ENCODE measurements at places on chromosomes 16 and 17.
A peak's percentile ranks its signal among the peaks of the same experiment; 100 is the strongest.

- no peak for DNase-seq
Observed at GRCh38 chr17:17044846-17045561, 2.7 kb downstream of the MPRIP start.

DNA sequence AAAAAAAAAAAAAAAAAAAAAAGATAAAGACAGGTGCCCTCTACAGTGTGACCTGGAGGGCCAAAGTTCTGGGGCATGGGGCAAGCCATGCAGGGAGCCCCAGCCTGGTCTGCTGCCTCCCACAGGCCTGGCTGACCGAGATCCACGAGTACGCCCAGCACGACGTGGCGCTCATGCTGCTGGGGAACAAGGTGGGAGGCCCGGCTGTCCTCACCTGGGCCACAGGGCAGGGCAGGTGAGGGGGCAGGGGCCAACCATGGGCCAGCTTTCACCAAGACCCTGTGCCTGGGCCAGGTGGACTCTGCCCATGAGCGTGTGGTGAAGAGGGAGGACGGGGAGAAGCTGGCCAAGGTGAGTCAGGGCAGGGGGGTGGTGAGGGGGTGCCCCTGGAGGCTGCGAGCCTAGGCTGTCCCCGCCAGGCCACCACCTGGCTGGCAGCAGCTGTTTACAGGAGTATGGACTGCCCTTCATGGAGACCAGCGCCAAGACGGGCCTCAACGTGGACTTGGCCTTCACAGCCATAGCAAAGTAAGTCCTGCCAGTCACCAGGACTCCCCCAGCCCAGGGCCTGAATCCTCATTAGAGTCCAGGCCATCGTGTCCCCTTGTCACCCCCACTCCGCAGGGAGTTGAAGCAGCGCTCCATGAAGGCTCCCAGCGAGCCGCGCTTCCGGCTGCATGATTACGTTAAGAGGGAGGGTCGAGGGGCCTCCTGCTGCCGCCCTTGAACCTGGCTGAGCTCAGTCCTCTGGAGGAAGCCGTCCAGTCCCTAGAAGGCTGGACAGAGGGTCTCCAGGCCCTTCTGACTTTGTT is 2.7 kb upstream of the TRAF7 start:
- DNase-seq = no peak

DNA sequence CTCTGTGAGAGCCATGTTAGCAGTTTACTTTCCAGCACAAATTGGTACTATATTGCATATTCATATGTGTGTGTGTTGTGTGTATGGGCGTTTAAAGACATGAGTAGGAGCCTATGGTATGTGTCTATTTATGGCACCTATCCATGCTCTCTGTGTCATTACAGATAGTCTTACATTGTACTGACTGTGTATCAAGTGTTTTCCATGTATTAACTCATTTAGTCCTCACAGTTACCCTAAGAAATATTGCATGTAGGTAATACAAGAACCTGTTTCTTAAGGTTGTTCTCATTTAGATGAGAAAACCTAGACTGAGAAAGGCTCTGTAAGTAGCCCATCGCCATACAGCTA is 1.6 kb downstream of the ALG1 start:
- no peak for DNase-seq

GRCh38 chr17:81582749-81583148 is 30.6 kb upstream of the FAAP100 start:
- no peak for DNase-seq

DNA sequence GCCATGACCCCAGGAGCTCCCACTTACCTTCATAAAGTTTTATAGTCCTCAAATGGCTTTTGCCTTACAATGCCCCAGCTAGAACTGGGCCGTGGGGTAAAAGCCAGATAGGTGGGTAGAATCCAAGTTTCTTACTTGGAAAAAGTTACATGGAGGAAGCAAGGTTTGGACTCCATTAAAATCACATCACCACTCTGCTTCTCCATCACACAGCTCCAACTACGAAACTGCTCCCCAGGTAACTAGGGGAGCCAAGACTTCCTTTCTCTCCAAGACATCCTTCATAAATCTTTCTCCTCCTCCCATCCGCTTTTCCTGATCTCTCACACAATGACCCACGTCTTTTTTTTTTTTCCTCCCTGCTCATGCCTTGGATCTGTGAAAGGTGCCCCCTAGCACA is 130.8 kb upstream of the RCVRN start:
- no peak for DNase-seq

DNA sequence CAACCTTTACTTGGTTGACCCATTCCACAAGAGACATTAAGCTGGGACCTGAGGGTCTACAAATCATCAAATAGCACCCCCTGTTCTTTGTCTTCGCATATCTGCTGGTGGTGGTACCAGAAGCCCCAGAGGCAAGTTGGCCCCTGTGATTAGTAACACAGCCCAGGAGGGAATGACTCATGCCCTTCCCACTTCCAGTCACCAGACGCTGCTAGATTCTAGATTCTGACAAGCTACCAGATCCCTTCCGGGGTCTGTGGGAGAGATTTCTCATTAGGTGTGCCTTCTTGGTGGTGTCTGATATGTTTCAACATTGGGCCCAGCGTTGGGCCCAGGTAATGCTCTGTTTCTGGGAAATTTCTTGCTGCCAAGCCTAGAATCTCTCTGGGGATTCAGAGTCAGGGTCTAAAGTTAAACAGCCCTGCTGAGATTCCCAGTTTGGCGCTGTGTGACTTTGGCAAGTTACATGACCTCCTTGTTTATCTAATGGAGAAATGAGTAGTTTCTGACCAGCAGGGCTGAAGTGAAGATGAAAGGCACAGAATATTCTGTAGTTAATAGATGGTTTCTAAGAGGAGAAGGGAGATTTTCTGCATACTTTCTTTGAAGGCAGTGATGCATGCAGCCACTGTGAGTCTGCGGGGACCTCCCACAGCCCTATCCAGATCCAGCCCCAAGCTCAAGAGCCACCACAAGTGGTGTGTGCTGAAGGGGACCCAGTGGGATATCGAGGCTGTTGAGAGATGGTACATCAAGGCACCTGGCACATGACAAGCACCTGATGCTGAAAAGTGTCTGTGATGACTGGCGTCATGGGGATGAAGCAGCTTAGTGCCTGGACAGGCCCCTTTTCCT is 3.9 kb downstream of the TRPV2 start:
- peak; percentile 39 for DNase-seq

DNA sequence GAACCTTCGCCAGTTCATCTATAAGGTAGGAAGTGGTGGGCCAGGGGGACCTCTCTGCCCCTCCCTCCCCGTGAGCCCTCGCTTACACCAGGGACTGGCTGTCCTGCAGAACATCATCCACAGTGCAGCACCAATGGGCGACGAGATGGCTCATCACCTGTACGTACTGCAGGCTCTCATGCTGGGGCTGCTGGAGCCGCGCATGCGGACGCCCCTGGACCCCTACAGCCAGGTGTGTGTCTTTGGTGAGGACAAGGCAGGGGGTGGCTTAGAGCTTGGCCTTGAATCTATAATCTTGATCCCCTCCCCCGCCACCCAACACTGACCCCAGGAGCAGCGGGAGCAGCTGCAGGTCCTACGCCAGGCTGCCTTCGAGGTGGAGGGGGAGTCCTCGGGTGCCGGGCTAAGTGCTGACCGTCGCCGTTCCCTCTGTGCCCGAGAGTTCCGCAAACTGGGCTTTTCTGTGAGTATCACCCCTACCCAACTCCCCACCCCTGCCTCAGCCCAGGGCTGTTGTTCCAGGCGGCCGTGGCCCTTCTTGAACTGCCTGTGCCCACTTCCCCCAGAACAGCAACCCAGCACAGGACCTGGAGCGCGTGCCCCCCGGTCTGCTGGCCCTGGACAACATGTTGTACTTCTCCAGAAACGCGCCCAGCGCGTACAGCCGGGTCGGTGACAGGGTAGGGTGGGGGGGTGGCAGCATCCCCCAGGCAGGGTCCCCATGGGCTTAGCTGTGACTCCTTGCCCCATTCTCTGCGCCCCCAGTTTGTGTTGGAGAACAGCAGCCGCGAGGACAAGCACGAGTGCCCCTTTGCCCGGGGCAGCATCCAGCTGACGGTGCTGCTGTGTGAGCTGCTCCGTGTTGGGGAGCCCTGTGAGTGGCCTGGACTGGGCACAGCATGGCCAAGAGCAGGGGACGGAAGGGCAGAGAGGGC is 2.7 kb downstream of the ELMO3 start:
- no peak for DNase-seq

- no peak for DNase-seq
Observed at GRCh38 chr17:62186841-62187240, 121.8 kb upstream of the MED13 start.

- DNase-seq = peak; percentile 49
Observed at GRCh38 chr17:59361916-59362810, 30.7 kb downstream of the YPEL2 start.

DNA sequence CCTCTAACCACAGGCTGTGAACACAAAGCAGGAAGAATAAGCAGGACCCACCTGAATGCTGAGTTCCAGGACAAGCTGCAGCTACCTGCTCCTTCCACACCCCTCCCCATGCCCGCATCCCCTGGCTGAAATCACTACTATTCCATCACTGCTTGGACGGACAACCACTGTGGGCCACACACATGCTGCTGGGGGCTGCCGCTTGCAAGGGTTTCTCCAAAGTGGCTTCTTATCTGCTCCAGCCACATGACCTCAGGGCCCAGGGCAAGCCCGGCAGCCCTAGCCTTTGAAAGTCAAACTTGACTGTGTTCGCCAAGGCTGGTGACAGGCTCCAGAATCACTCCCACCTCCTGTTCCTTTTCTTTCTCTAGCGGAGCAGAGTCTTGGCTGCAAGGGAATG is 18.4 kb downstream of the FA2H start:
- no peak for DNase-seq

DNA sequence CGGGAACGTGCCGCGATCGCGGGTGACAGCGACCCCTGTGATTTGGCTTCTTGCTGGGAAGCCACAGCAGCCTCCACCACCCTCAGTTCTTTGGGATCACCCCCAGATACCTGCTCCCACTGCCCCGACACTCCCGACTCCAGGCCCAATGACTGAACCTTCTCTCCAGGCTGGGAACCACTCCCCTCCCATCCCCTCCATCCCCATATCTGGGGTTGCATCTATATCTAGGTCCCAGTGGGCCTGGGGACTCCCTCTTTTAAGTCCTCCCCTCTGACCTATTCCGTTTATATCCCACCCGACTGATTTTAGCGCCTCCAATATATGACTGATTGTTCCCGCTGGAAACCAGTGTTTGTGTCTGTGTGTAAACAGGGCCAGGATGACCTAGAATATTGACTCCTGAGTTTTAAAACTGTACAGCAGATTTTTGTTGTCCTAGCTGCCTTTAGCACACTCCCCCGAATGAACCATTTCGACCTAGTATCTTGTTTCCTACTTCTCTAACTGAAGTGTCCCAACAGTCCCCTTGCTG is 667 bp downstream of the PSMD3 start:
- no peak for DNase-seq

DNA sequence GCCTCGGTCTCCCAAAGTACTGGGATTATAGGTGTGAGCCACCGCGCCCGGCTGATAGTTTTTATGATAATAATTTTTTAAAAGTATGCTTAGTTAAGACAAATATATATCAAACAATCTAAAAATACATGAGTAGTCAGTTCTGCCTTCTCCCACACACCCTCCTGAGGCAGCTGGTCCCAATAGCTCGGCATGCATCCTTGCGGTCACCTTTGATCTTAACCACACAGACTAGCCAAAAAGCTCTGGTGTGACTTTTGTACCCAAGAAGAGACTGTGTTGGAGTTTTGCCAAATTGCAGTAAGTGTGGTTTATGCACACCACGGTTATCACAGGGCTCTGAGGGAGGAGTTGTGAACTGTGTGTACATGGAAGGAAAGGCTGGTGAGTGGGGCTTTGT is 25.6 kb downstream of the ATP6V0A1 start:
- DNase-seq = peak; percentile 76

DNA sequence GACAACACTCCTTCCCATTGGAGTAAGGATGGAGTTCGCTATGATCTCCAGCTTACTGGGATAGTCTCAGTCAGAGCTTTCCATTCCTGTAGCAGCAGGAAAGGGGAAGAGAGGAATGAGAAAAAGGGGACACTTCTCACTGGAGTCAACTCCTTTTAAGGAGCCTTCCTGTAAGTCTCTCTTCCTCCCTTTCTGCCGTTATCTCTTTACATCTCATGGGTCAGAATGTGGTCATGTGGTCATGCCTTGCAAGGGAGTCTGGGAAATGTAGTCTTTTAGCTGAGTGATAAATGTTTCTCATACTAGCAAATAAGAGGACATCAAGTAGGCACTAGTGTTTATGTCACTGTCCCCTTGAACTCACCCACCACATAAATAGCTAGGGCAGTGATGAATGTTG is 227.3 kb downstream of the HAPSTR1 start:
- no peak for DNase-seq

DNA sequence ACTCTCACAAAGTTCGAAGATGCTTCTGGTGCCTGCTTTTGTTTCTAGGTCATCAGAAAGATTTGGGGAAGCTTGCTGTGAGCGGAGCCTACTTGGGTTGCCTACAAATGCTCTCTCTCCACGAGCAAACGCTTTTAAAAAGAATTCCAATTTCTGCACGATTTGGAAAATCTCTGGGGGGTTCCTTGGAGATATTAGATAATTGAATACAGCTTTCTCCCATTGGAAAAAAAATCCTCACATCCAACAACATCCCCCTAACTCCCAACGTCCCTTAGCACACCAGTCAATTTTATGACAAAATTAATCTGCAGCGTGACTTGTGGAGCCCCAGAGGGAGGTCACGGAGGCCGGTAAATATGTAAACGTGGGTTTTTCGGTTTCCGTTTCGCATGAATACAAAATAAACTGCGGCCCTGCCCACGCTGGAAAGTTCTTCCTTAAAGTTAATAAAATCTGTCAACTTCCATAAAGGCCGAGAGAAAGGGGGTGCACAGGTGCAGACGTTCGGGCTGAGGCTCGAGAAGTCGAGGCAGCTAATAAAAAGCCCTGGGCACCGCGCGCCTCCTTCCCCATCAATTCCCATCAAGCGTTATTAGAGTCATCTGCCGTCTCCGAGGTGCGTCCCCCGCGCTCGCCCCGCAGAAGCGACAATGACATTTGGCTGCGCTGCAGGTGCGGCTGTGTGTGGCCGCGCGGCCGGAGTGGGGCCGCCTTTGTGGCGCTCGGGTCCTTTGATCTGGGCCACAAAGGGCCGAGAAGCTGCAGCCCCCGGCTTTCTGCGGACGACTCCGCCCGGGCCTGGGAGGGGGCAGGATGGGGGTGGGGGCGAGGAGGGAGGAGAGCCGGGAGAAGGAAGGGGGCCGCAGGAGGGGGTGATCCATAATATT is 37.6 kb downstream of the SALL1 start:
- no peak for DNase-seq

DNA sequence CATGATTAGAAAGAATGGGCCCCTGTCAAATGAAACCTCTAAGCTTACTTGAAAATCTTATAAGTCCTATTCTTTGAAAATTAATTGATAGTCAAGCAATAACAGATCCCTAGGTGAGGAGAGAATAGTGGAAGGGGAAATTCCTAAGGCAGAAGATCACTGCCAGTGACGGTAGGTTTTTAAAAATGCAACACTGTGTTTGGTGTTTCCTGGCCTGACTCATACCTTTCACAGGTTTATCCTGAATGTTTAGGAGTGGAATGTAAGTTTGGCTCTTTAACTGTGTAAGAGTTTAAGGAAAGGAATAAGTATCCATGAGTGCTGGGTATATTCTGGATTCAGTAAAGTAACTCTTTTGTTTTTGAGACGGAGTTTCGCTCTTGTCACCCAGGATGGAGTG is 23.8 kb downstream of the HAPSTR1 start:
- no peak for DNase-seq

Data from activated T-helper 2 cell treated with anti-CD3 and anti-CD28 coated beads, Interferon-gamma antibody, Interleukin-2, Interleukin-4, amounts not matched to agents 10 μg/mL and 5 μg/mL and 100 μg/mL, durations not matched to agents 14 hours and 24 hours and 36 hours (primary cell).